ENCODE measurements at places on chromosomes 2 and 18.

DNA sequence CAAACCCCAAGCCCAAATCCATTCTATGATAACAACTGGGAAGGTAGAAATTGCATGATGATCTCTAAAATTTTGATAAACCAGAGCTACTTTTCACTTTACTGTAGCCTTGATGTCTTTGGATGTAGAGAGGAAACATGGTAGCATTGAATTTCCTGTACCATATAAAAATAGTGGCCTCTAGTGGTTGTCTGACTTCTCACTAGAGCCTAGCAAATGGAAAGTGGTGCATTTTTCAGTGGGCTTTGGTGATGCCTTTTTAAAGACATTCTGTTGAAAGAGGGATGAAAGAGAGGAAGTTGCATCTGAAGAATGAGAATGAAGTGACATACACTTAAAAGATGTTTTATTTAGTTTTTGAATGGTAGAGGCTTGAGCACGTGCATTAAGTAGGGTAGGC is 662.2 kb downstream of the XIRP2 start:
- no peak for DNase-seq

DNA sequence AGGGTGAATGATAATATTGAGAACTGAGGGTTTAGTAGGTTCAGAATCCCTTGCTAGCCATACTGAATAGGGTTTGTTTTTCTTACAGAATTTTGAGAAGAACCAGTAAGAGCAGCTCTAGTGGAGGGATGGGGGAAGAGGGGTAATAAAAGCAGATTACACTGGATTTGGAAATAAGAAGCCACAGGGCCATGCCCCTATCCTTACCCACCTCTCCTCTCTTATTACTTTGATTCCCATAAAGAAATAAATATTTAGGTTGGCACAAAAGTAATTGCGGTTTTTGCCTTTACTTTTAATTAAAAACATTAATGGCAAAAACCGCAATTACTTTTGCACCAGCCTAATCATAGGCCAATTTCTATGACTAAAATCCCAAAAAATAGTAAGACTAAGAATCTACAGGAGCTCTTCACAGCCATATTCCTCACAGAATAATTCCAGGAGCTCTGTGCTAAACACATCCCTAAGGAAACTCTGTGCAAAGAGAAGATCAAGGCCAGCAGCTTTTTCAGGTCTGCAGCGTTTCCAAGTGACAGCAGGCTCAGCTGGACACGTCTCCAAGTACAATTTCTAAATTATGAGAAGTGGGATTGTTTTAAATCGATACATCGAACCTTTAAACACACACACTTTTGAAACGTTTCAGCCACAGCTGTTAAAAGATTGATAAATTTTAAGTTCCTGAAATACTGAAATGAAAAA is 58.4 kb upstream of the RTN4 start:
- DNase-seq = no peak

- DNase-seq = peak; percentile 76
Measured at GRCh38 chr2:152097801-152098495, 896 bp downstream of the CACNB4 start.

- DNase-seq = no peak
Measured at GRCh38 chr2:177983183-177983788, 89.3 kb downstream of the PDE11A start.

GRCh38 chr2:75303227-75303626 is 103.9 kb upstream of the TACR1 start:
- no peak for DNase-seq

DNA sequence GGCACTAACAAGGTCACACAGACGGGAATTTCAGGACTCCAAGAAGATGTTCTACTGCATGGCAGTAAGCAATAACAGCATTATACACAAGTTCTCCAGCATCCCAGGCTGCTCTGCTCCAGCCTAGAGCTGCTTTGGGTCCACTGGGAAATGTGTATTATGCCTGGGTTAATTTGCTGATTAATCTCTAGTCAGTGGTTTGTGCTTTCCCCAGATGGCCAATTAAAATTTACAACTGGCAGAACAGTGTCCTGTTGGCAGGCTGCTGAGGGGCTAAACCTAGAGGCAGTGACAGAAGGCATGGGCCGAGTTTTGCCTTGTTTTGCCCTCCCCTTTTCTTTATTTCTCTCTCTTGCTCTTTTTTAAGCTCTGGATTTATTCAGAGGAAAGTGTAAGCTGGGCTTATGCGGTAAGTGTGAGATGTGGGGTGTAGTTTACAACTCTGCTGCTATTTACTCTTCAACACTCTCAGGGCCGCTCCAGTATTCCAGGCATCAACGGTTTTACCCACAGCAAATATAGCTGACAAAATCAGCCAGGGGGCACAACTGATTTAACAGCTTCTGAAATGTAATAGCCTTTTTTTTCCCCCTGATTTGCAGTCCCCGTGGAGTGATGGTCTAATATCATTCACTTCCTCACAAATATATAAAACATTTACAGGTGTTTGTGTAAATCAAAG is 348.0 kb downstream of the GPD2 start:
- DNase-seq = no peak

DNA sequence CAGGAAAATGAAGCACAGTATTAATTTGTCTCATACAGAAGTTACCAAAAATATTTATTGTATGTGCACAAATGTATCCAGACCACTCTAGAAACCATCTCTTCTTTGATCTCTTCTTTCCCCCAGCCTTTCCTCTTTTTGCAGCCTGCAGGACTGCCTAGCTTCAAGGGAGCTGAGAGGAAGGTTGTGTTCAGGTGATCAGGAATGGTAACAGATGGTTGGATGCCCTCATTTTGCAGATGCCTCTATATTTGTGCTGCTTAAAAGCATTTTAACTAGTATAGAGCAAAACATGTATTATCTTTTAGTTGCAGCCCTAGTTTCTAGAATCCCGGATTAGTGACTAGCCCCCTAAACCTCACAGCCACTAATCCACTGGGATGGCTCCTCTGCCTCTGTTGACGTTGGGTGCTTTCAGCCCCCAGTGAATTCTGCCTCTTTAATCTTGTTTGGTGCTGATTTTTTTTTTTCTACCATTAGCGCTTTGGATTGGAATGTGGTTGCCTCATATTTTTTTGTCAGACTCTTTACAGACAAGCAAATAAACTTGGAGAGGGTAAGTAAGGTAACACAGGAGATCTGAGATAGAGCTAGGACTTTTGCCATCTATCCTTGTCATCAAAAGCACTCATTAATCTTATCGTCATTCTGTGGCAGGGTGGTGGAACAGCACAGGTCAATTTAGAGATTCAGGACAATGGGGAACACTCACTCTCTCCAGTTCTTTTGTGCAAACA is 103.8 kb upstream of the NDUFV2 start:
- no peak for DNase-seq

GRCh38 chr2:97936881-97937280 is 58.9 kb downstream of the TMEM131 start:
- no peak for DNase-seq

GRCh38 chr2:224952936-224953657 is 89.2 kb downstream of the DOCK10 start:
- DNase-seq = no peak

- DNase-seq = no peak
Measured at GRCh38 chr2:24307961-24308360, 52.4 kb downstream of the ITSN2 start.

GRCh38 chr2:42095923-42096408 is 48.1 kb downstream of the PKDCC start:
- DNase-seq = no peak

- DNase-seq = no peak
Measured at GRCh38 chr2:119808516-119809147, 48.9 kb downstream of the PTPN4 start.

- DNase-seq = no peak
Measured at GRCh38 chr2:160015746-160016145, 46.7 kb downstream of the PLA2R1 start.

GRCh38 chr18:45557287-45557686 is 58.0 kb upstream of the SLC14A2 start:
- no peak for DNase-seq

DNA sequence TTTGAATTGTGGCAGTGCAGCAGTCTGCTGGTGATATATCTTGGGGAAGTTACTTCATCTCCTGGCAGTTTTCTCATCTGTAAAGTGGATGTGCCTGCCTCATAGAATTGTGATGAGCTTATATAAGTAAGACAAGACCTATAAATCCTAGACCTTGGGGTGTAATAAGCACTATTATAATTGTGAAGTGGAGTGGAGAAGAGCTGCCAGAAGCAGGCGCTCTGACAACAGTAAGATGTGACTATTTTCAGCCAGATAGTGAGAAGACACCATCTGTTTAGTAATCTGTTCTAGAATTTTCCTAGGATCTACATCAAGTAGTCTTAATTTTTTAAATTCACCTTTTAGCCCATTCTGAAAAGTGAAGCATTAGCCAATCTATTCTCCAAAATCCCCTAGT is 85.6 kb upstream of the TSPYL6 start:
- no peak for DNase-seq

DNA sequence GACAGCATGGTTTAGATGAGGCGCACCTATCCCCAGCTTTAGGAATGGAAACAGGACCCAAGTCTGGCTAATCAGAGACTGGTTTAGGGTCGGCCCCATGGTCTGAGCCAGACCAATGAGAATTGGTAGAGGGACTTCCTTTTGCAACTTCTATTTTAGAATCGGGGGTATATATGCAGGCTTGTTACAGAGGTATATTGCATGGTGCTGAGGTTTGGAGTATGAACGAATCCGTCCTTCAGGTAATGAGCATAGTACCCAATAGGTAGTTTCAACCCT is 1.5 kb upstream of the BOLA3 start:
- DNase-seq = no peak

DNA sequence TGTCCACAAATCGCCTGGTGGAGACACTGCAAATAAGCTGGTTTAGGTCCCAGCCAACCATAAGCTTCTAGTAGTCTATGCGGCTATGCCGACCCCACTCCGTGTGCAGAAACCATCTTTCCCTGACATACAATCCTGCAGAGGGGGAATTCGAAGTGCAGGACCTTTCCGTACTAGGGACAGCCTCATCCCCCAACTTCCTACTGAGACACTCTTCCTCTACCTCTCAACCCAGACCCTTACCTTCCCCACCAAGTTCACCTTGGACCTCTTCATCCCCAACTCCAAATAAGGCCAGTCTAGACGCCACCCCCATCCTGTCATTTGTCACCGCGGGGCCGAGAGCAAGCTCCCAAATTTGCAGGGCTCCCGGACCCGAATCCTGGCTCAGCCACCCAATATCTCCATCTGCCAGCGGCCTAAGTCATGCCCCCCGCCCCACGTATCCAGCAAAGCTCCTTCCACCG is 496 bp downstream of the SUCLG1 start:
- no peak for DNase-seq

- no peak for DNase-seq
Measured at GRCh38 chr18:10329101-10329500, 125.3 kb upstream of the APCDD1 start.

GRCh38 chr2:117087535-117088291 is 726.8 kb upstream of the DDX18 start:
- peak; percentile 17 for DNase-seq

GRCh38 chr18:33761363-33761762 is 183.3 kb downstream of the ASXL3 start:
- no peak for DNase-seq

GRCh38 chr2:190677255-190677654 is 28.4 kb downstream of the NAB1 start:
- no peak for DNase-seq

DNA sequence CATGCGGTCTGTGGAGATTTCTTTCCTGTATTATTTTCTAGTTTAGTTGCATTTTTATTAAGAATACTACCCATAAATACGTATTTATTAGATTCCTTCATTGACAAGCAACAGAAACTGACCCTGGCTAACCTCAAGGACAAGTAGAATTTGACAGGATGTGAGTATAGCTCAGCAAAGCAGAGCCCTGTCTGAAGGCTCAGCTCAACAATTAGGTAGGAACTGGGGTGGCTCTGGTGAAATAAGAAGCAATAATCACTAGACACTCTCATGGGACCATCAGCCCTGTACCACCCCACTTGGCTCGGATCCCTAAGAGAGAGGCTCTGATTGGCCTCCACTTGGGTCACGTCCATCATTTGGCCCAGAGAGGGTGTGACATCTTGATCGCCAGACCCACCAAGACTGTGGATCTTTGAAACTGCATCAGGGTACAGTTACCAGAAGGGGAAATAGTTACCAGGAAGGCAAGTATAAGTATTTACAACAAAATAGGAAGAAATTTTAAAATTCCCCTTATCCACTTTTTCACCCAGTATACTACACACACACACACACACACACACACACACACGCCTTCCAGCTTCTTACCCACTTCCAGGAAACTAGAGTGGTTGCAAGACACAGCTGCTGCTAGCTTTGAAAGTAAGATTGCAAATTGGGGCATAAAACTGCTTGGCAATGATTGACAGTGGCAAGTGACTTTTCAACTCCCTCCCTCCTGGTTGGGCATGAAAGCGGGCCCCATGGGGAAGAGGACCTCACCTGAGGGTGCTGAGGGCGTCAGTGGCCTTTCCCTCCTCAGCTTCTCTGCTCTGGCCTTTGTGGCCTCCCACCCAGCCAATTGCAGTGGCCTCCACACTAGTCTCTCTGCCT is 41.8 kb downstream of the KCTD18 start:
- no peak for DNase-seq

DNA sequence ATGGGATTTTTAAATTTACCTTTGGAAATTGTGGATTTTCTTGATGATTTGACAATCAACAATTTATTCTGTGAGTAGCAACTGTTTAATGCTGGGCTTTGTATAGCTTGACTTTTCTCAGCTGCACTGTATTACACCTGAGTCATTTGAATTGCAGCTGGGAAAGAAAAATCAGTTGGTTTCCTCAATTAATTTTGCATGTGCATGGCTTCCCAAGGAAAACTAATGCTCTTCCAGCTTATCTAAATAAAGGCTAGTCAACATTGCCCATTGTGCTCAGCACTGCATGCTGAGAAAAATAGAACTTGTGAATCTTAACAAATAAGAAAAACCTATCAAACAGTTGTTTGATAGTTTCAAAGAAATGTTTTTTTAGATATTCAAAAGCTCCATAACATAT is 268.3 kb upstream of the CDH20 start:
- DNase-seq = no peak

DNA sequence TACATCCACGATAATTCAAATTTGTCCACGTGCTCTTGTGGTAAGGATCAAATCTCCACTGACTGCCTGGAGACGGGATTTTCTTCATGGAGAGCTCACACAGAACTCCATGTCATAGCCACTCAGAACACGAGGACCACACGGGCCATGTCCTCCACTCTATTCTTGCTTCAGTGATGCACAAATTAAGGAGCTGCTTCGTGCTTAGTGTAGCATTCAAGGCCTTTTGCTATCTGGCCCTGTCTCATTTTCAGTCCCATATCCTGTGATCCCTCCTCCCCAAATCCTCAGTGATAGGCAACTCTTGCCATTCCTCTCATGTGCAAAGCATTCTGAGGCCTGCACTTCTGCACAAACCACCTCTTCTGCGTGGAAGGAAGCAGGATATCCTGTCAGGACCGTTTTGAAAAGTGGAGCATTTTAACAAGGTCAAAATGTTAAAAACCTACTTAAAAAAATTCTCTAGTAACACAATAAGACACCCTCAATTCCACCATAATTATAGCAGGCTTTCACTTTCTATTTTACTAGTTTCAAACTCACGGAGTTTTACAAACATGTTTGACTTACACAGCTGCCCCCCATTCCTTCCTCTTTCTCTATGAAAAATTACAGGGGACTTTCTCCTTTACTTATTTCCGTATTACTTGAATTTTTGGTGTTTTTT is 35.2 kb downstream of the ST3GAL5 start:
- no peak for DNase-seq
